ENCODE measurements at places on chromosomes 7 and 10.
A peak's percentile ranks its signal among the peaks of the same experiment; 100 is the strongest.

- DNase-seq: no peak
Observed at GRCh38 chr10:13724484-13724883, 137.7 kb downstream of the PRPF18 start.

DNA sequence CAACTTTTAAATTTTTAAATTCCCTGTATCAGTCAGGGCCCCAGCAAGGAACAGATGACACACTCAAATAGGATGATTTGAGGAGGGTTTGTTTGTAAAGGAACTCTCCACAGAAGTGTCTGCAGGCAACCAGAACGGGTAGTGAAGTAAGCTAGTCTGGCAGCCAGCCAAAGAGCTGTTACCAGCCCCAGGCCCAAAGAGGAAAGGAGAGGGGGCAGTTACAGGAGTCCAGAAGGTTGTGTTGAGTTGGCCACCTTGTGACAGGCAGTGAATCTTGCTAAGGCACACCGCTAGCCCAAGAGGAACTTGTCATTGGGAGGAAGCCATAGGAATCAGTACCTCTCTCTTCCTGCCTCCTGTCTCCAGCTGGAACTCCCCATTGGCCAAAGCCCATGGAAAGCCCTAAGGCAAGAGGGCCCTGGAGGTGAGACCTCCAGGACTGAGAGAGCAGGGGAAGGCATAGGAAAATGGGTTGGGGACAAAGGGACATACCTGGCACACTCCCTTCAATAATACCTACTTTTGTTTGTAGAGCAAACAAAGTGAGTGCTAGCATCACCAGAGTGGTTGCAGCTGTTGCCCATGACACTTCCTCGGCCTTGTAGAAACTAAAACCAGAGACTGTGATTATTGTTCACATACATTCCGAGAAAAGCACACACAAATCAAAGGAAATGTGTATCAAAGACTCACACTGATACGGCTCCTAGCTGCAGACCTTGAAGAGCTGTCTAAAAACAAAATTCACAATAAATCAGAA is 25.4 kb upstream of the GATAD1 start:
- no peak for DNase-seq

- no peak for DNase-seq
Observed at GRCh38 chr7:7452119-7452518, 83.6 kb downstream of the COL28A1 start.

- DNase-seq: peak; percentile 22
Observed at GRCh38 chr10:26334932-26335573, 103.1 kb upstream of the APBB1IP start.

GRCh38 chr10:1608851-1609647 is 128.3 kb downstream of the ADARB2 start:
- DNase-seq: no peak

GRCh38 chr7:52917982-52918578 is 117.4 kb upstream of the POM121L12 start:
- no peak for DNase-seq

- DNase-seq: peak; percentile 27
Observed at GRCh38 chr7:47478017-47478344, 103.9 kb downstream of the TNS3 start.

- peak; percentile 60 for DNase-seq
Observed at GRCh38 chr10:103564776-103565520, 71.4 kb downstream of the NEURL1 start.

DNA sequence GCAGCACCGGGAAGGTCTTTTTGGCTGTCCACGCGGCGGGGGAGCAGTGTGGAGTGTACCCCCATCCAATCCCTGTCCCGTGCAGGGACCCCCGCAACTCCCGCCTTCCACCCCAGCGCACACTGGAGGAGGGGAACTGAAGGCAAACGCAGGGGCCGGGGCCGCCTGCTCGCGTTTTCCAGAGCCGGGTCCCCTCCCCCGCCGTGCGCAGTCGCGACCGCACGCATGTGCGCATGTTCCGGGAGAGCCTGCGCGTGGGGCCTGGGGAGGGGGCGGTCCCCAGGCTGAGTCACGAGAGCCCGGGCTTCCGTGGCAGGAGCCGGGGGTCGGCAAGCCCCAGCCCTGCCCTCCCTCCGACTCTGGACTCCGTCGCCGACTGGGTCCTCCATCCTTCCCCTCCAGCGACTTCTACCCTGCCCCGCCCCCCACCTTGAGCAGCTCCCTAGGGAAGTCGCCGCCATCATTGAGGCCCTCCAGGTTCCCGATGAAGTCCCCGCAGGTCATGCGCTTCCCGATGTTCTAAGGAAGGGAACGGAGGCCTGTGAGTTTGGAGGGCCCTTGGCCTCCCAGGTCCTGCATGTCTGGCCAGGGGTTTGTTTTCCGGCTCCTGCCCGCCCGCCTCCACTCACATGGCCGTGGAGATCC is 8.0 kb downstream of the PSD start:
- DNase-seq: no peak

- no peak for DNase-seq
Observed at GRCh38 chr10:101311185-101312066, 42.5 kb upstream of the BTRC start.

DNA sequence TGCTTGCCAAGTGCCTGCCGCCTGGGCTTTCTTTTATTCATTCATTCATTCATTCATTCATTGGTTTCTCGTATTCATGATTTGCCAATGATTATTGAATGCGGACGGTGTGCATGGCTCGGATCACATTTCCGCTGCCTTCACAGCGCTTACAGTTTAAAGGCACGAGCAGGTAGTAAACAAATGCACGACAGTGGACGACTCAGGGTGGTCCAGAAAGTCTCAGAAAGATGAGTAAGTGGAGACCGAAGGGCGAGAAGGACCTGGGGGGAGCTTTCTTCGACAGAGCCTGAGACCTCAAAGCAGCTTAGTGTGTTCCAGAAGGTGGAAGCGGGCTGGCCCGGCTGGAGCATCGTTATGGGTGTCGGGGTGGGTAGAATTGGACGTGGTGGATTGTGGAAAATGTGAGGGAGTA is 506 bp downstream of the MCM10 start:
- DNase-seq: peak; percentile 22

DNA sequence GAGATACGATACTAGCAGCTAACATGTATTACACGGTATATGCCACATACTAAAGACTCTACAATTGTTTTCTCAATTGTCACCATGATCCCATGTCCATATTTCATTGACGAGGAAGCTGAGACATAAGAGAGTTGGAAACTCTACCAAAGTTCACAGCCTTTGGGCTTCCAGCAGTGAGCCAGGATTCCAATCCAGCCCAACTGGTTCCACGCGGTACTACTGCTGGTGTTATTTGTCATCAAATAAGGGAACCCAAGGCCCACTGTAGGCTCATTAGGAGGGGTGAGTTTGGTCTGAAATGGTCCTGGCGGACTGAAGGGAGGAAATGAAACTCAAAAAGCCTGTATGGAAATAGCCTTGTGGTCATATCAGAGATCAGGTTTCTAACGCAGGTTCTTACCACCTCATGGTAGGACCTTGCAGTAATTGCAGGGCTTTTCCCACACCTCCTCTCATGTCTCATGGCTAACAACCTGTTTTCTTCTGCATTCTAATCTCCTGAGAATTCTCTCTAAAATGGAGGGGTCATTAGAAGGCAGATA is 814.6 kb downstream of the LRMDA start:
- DNase-seq: no peak

DNA sequence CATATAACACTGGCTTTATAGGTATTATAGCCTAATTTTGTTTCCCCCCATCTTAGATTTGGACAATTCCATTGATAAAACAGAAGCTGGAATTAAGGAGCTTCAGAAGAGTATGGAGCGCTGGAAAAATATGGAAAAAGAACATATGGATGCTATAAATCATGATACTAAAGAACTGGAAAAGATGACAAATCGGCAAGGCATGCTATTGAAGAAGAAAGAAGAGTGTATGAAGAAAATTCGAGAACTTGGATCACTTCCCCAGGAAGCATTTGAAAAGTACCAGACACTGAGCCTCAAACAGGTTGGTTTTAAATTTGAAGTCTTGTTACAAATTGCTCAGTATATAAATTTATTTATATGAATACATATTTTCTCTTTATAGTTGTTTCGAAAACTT is 34.1 kb downstream of the SMC3 start:
- no peak for DNase-seq

GRCh38 chr10:99470327-99470726 is 39.9 kb upstream of the GOT1 start:
- DNase-seq: no peak

GRCh38 chr7:107934991-107935770 is 44.2 kb downstream of the DLD start:
- no peak for DNase-seq

DNA sequence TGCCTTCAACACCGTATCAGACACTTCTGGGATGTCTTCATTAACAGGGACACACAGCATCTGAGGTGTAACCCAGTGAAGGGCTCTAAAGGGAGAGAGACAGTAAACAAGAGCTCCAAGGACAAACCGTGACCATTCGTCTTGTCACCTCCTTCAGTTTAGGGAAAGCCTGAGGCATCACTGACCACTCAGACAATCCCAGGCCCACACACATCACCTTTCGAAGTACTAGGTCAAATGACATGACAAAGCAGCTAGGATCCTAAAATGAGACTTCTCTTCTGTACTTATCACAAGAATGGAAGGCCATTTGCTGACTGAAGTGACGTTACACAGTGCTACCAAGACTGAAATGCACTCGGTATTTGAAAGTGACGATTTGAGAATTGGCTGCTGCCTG is 200.7 kb upstream of the KCTD7 start:
- DNase-seq: no peak

DNA sequence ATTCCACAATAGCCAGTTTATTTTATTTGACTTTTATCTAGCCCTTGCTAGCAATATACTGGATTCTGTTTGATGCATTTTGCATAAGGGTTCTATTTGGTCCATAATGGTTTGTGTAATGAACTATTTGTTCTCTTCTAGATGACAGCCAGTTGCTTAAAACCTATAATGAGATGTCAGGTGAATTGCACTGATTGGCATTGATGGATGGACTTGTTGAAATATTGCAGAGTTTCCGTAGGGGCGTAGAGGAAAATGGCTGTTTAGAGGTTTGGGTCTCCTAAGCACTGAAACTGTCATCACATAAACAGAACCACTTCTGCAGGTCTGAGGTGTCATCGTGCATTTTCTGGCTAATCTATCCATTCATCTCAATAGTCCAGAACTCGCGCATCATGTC is 124.9 kb upstream of the HDAC9 start:
- DNase-seq: no peak

DNA sequence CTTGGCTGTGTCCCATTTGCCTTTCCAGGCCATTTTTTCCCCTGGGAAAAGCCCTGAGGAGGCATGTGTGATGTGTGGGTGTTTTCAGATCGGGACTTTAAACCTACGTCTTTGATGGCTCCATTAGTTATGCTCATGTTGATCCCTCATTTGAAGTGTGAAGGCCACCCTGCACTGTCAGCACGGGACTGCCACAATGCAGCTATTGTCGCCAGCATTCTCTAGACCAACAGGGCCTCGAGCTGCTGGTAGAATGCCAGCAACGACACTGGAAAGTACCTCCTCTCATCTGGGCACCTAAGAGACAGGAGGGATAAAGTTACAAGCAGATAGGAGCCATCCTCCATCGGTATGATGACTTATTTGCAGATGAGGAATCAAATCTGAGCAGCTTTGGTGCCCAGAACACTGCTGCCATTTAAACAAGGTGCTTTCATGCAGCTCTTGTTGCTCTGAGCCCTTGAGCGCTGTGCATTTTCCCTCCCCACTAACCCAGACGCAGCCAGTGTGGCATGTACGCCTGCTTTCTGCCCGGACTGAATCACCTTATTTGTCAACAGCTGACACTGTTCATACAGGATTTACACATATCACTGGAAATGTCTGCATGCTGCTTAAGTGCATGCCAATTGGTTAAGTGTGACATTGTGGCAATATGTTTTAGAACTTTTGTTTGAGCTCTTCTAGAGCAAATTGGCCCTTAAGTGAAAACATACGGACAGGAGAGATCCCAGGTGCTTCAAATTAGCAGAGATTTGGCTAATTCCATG is 175.0 kb upstream of the PITRM1 start:
- DNase-seq: no peak

- no peak for DNase-seq
Observed at GRCh38 chr10:128059266-128059981, 66.8 kb downstream of the MKI67 start.

DNA sequence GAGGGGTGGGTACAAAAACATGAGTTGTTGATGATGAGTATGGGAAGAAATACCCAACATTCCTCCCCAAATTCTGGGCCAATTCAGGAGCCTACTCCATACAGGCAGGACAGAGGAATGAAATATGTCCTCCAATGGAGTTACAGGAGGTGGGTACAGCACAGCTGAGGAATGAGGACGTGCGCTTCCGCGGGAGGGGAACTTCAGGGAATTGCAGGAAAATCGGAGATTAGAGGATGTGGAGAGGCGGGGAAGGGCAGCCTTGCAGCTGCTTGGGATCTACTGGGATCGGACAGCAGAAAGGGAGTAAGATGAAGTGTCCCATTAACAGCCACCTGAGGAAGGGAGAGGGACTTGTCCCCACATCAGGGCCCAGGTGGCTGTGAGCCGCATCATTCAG is 50.2 kb downstream of the PDIA4 start:
- no peak for DNase-seq

DNA sequence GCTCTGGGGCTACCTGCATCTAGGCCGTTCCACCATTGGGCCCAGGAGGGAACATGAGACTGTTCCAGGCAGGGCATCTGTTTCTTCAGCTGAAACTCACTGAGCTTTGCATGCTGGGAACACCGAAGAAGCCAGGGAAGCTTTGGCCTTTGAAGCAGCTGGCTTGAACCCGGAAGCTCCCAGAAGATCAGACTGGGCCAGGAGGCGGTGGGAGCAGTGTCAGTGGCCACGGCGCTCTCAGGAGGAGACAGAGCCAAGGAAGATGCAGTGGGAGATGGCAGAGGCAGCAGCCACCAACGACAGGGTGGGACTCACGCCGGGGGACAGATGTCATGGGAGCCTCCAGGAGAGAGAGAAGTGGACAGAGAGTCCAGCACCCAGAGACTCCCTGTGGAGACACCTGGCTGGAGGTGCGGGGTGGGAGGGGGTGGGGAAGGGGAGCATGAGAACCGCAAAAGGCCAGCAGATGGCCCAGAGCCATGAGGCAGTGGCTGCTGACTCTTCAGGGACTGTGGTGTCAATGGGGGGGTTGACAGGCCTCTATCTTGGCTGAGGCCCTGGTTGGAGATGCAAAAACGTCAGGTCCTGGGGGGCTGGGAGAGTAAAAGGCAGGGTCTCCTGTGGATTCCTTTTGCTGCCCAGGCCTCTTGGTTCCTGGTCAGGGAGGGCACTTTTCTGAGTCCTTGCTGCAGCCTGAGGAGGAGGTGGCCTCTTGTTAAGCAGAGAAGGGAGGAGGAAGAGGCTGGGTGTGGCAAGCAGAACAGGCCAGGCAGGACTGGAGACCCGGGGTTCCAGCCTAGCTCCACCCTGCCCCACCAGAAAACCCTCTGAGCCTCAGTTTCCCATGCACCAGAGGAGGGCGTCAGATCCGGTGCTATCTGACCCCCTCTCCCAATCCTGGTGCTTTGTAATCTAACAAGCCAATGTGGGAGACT is 6.3 kb upstream of the AQP1 start:
- DNase-seq: no peak

Measured in hepatic stellate cell (primary cell).